NCI-H1092 (cell line): ENCODE measurements at places on chromosomes 3 and 15.

- DNase-seq = no peak
These were observed 593.1 kb upstream of the MDFIC2 start for GRCh38 chr3:70905491-70905890.

GRCh38 chr3:127780536-127781400, 41.5 kb downstream of the MGLL start:
- DNase-seq = no peak

- DNase-seq = no peak
These were observed 42.8 kb downstream of the TLE3 start for GRCh38 chr15:70054884-70055387.

GRCh38 chr15:86155551-86155950, 75.9 kb downstream of the AGBL1 start:
- DNase-seq = no peak

GRCh38 chr3:105526360-105527111, 159.8 kb downstream of the ALCAM start:
- DNase-seq = peak; percentile 31

GRCh38 chr3:151275091-151275490, 3.3 kb downstream of the P2RY14 start:
- no peak for DNase-seq

GRCh38 chr15:78880242-78880533, 7.5 kb downstream of the MORF4L1 start:
- no peak for DNase-seq

DNA sequence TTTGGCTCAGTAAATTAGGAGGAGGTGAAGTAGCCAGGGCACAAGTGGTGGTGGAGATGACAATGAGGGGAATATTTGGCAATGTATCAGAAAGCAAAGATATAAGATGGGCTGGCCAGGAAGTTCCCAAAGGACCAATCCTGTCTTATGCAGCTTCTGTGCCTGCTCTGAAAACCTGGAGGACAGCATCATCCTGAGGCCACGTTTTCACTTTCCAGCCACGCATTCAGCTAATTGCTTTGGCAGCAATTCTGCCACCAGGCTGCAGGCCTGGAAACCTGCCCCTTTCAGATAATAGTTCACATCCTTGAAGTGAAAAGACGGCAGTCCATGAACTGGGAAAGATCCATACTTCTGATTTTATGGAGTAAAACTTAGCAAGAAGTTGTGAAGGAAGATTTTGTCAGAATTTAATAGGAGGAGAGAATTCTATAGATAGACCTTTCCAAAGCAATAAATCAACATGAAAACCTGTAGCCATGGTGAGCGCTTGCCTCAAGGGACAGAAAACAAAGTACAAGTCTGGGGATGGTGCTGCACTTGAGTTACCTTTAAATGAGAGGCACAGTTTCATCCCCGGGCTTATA, 682.5 kb downstream of the GRM7 start:
- DNase-seq = no peak

GRCh38 chr3:127458696-127459604, 131.6 kb downstream of the TPRA1 start:
- no peak for DNase-seq

- peak; percentile 81 for DNase-seq
These were observed at the start of gene CLSTN2 for GRCh38 chr3:139935016-139935865. Gene CLSTN2, plus strand, starts transcription at chr3:139935185.
